Activated naive CD8-positive, alpha-beta T cell treated with anti-CD3 and anti-CD28 coated beads, Interleukin-2, amount 10 ng/mL, durations not matched to agents 7 days and 5 days (primary cell): ENCODE measurements at places on chromosomes 5 and 9. TPM values are rescaled to one million over a fixed set of nuclear protein-coding genes. Genes with fewer than 3 reads are reported as not detected.

Gene CHD1
- 49.1 TPM for total RNA-seq

Gene C9orf152
- not detected for total RNA-seq

Gene ESM1
- total RNA-seq: 1.1 TPM

Gene ENTREP1
- total RNA-seq: not detected

- DNase-seq: no peak
Observed at GRCh38 chr5:88688984-88689667, 193.9 kb downstream of the MEF2C start.

- DNase-seq: no peak
Observed at GRCh38 chr5:157735991-157736390, 4.8 kb downstream of the THG1L start.

DNA sequence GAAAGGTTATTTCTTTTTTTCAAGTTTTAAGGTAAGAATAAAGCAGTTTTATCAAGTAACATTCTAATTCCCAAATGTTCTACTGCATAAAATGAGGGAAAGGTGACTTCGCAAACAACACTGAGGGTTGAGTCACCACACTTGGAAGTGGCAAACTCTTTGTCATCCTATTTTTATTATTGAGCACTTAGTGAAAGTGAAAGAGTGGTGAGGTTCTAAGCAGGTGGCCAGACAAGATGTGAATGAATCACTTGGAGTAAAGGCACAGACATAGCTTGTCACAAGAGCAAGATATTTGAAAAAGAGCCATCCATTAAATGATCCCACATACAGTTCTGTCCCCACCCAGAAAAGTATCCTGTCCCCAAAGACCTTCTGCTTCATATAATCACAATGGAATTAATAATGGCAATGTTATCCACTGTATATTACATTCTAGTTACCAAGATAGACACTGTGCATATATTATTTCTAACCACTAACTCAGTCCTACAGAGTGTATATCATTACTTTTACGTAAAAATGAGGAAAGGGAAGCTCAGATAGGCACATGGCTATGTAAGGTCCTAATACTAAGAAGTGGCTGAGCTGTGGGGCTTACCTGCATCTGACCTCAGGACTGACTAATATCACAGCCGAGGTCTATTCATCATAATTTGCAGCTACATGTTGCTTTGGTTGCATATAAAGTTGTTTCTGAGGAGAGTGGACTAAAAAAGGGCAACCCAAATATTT, 730.4 kb upstream of the MEF2C start:
- DNase-seq: no peak

DNA sequence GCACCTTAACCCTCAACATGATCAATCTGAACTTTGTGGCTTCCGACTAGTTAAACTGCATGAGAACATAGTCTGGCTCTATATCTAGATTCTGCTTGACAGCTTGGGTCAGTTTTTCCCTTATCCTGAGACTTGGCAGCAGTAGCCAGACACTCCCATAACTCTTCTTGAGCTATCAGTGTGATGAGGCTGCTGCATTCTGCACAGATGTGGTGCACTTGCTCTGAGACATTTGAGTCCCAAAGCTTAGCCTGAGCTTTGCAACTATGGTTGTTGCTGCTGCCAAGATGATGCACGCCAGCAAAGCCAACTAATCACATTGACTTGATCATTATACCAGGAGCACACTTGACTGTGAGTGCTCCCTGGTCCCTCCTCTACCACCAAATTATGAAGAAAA, 36.2 kb downstream of the MOCS2 start:
- DNase-seq: no peak

DNA sequence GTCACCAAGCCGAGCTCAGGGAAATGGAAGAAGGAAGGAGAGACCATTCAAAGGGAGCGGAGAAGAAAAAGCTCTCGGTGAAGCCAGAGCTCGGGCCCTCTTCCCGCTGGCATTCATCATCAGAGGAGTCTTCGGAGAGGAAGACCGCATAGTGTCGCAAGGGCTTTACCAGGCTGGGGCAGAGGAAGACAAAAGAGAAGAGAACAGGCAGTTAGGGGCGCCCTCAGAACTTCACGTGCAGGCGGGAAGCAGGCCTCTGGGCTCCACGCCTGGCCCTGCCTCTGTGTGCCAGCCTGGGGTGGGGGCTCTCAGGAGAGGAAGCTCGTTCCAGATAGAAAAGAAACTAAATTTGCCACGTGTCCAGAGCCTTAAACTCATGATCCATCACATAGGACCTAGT, 31.7 kb downstream of the CRB2 start:
- DNase-seq: no peak

GRCh38 chr5:176529116-176529740, 8.0 kb downstream of the RNF44 start:
- no peak for DNase-seq

DNA sequence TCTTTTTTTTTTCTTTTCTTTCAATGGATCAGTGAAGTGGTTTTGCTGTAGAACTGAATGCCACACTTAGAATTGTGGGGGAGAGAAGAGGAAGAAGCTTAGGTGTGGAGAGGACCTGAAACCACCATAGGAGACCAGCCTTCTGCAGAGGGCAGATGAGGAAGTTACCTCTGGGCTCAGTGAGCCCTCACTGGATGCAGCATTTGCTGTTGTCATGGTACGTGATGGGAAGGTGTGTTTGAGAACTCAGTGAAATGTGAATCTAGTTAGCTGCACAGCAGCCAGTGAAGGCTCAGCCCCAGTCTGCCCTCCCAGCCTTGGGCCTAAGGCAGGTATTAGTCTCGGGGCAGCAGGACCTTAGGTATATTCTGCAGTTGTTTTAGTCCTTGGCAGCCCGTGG, 17.5 kb downstream of the CYFIP2 start:
- DNase-seq: no peak

GRCh38 chr5:69019668-69020375, 74.0 kb upstream of the SLC30A5 start:
- no peak for DNase-seq

- DNase-seq: no peak
Observed at GRCh38 chr9:35695943-35696401, 6.2 kb upstream of the TPM2 start.

GRCh38 chr5:13735691-13736090, 208.8 kb downstream of the DNAH5 start:
- no peak for DNase-seq

- DNase-seq: no peak
Observed at GRCh38 chr5:151463137-151464029, 16.0 kb downstream of the SLC36A1 start.

DNA sequence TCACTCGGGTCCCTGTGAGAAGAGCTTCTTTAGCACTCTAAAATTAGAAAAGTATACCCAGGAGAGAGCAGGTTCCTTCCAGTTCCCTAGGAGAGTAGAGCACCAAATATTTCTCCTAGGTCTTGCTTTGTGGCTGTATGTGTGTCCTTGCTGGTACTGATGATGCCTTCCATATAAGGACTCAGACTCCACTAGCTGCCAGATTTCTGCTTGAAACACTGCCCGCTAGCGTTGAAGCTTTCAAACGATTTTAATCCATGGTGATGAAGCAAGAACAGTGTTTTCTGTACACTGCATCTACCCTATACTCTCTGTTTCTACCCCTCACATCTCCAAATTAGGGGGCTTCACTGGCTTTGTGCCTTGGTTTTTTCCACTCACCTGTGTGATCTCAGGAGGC, 2.4 kb upstream of the SMC2 start:
- DNase-seq: no peak

DNA sequence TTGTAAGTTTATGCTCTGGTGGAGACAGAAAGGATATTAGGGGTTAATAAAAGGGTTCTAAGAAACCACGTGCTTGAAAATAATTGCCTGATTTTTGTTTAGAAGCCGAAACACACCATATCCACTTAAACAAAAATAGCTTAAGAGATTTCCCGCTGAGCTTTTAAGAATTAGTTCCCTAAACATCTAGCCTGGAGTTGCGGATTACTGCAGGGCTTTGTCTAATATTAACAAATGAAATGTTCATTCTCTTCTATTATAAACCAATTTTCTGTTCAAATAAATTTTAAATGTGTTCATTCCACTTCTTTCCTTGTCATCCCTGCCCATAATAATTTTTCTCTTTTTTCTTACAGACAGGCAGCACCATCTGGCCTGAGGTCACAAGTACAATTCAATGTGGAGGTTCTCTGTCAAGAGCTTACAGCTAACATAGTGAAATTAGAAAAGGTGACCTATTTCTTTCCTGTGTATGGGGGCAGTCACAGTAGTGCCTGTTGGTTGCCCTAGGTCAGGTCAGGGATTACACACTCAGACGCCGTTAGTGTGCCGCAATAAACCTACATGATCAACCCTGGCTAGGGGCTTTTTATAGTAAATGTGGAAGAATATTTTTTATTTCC, 65.3 kb downstream of the GRAMD2B start:
- DNase-seq: no peak

GRCh38 chr9:88937248-88937647, 54.0 kb upstream of the S1PR3 start:
- DNase-seq: no peak

GRCh38 chr5:101995585-101995984, 300.5 kb downstream of the SLCO4C1 start:
- no peak for DNase-seq

DNA sequence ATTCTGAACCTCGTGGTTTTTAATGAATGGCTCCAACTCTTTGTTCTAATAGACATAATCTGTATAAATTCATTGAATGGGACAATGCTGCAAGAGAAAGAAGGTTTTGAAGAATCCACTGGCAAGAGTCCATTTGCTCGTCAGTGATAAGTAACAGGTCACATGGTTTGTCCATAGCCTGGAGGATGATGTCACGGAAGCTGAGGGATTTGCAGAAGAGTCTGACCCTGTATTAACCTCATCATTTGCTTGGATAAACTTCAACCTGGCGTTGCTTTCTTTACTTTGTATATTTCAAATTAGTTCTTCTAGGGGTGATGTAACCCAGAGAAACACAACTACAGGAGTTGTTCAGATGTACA, 197.4 kb downstream of the GAS1 start:
- DNase-seq: no peak

DNA sequence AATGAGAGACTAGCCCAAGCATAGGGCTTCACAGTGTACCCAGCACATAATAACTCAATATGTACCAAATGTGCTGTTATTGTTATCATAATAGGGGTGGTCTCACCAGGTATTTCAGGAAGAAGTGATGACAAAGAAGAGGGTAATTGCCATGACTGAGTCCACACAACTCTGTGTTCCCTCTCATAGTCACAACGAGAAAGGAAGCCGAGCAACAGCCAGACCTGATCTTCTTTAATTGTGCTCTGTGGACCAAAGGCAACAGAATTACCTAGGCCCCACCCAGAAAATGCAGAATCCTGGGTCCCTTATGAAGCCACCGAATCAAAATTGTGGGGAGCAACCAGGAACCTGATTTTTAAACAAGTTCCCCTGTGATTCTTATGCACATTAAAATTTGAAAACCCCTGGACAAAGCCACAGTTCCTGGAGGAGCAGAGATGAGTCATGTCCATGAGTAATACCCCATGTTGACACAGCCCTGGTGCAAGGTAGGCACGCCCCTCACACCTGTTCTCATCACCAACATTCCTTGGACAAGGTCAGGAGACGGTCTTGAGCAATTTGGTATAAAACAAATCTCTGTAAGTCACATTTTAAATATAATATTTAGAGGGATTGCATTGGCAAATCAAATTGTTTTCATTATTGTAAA, 5.2 kb downstream of the FGF1 start:
- no peak for DNase-seq

GRCh38 chr5:170402508-170402907, 13.3 kb upstream of the KCNMB1 start:
- no peak for DNase-seq

- no peak for DNase-seq
Observed at GRCh38 chr9:26746357-26747072, 146.1 kb downstream of the CAAP1 start.

- DNase-seq: no peak
Observed at GRCh38 chr9:88378317-88378716, 9.9 kb upstream of the SPIN1 start.

DNA sequence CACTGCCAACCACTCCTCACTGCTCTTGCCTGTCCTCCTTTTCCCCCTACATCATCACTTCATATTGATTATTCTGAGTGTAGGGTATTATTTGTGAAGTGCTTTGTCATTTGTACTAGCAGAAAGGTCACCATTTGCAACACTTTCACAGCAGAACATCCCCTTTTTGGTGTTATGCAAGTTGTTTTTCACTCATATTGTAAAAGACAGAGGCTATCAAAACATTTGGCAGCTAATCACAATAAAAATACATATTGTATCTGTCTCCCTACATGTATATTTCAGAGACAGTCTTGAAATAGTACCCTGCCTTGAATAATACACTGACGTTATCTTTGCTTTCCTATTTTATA, 82.3 kb downstream of the ANXA1 start:
- no peak for DNase-seq

DNA sequence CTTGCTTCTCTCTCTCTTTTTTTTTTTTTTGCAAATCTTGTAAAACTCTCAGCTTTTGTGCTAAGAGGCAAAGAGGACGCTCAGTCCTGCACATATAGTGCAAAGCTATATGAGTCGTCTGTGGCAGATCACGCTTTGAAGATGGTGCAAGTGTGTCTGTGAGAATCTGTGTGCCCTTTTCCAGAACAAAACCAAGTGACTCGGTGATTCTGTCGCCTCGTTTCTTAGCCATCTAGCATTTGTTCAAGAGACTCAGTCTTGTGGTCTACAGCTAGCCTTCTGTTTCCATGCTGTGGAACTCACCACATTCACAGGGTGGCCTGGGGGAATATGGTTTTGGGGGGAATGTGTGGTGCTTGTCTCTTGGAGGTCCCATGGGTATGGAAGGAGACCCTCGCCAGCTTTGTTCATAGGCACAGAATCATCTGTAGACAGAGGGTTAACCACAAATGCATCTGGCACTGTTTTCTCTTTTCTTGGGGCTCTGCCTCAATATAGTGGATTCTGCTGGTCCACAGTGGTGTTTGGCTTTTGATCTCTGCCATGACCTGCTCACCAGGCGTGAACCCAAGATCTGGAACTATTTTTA, 82.1 kb downstream of the C9orf152 start:
- DNase-seq: no peak

DNA sequence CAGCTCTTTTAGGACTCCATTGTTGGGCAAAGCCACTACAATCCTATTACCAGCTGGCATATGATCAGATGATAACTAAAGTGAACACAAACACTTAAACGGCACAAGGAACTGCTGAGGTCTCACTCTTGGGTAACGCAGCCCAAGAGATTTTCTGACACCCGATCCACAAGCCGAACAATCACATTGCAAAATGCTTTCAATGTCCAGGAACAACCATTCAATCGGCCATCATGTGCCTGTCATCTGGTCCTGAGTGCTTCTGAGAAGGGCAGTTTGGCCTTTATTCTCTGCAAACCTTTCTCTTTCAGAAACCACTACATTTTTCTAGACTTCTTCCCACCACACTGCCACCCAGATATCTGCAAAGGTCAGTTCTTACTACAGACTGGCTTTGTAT, 283.1 kb downstream of the GLIS3 start:
- no peak for DNase-seq

DNA sequence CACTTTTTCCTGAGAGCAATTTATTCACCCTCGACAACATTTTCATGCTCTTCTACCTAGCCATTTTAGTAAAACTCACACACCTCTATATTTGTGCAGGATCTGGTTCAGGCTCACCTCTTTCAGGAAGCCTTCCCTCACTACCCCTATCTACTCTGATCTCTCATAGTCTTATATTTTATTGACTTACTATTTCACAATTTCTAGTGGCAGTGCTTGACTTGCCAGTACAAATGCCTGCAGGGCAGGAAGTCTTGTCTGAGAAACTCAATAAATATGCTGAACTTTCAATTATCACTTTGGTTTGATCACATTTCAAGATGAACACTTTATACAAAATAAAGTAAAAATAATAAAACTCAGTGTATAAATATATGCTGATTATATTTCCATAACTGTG, 226.8 kb downstream of the CETN3 start:
- DNase-seq: no peak

- no peak for DNase-seq
Observed at GRCh38 chr5:68257210-68257609, 41.7 kb downstream of the PIK3R1 start.
